Parietal lobe (tissue), 2 donors: ENCODE measurements at places on chromosomes 1 and 21. TPM values are rescaled to one million over a fixed set of nuclear protein-coding genes. Genes with fewer than 3 reads are reported as not detected.

The OPTC gene
- total RNA-seq: not detected

The TRNP1 gene
- total RNA-seq: 11.9 TPM

The ADAMTSL4 gene
- total RNA-seq: 0.31 TPM

The PTAFR gene
- 1.6 TPM for total RNA-seq

The RYR2 gene
- 61.7 TPM for total RNA-seq

The MEGF6 gene
- 14.1 TPM for total RNA-seq

The AIRE gene
- total RNA-seq: not detected

The NBPF3 gene
- total RNA-seq: 22.8 TPM
